ENCODE measurements at places on chromosomes 6 and 20. TPM values are rescaled to one million over a fixed set of nuclear protein-coding genes. Genes with fewer than 3 reads are reported as not detected.

The RPS6KA2 gene
- 13.6 TPM for total RNA-seq

The PNLDC1 gene
- total RNA-seq: 0.36 TPM

The MUC21 gene
- total RNA-seq: not detected

The NOTCH4 gene
- total RNA-seq: 1.8 TPM

The HTR1E gene
- total RNA-seq: not detected

The TRERF1 gene
- total RNA-seq: 17.5 TPM

The SLC22A1 gene
- 2.3 TPM for total RNA-seq

The BFSP1 gene
- total RNA-seq: not detected

The RUNX2 gene
- total RNA-seq: 36.7 TPM

The CDYL gene
- total RNA-seq: 47.8 TPM

The SLC16A10 gene
- 26.1 TPM for total RNA-seq

The ERVFRD-1 gene
- not detected for total RNA-seq

The PRR18 gene
- not detected for total RNA-seq

The XKR7 gene
- not detected for total RNA-seq
